ENCODE measurements at places on chromosomes 1 and 21.

DNA sequence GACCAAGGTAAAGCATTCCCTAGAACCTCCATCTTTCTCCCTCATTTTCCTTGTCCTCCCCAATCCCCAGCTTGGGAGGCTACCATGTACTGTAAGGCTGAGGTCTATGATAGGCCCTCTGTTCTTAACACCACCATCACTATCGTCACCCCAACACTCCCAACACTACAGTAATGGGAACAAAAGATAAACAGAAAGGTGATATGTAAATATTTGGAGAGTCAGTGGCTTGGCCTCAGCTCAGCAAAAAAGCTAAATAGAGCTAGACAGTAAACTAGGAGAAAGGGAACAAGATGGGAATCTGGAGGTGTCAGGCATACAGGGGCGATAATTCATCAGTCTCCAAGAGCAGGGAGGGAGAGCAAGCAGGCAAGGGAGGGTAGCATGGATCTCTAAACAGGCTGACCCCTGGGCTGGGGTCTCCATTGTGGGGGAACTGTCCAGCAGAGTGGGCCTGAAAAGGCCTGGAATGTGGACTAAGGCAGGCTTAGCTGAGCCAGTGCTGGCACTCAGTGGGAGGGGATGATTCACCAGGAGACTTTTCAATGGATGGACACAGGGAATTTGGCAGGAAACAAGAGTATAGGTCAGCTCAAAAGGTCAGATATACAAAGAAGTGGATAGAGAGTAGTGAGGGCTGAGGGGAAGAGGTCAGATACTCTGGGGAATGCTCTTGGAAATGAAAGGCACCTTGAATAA is 6.7 kb downstream of the WNT2B start:
- no peak for DNase-seq

- no peak for DNase-seq
Observed at GRCh38 chr21:34201001-34201400, 127.6 kb downstream of the MRPS6 start.

DNA sequence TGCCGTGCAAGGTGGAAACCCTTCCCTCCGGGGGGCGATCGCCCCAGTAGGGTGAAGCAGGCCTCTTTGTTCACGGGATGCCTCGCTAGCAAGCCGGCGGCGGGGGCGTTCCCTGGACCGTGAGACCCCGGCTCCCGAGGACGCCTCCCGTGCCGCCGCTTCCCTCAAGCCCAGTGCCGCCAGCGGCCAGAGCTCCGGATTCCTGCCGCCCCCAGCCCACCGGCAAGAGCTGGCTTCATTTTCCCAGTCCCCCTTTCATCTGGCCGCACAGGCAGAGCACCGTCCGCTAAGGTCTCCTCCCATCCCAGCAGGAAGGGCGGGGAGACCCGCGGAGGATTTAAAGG is 16.3 kb downstream of the IER5 start:
- DNase-seq = no peak

DNA sequence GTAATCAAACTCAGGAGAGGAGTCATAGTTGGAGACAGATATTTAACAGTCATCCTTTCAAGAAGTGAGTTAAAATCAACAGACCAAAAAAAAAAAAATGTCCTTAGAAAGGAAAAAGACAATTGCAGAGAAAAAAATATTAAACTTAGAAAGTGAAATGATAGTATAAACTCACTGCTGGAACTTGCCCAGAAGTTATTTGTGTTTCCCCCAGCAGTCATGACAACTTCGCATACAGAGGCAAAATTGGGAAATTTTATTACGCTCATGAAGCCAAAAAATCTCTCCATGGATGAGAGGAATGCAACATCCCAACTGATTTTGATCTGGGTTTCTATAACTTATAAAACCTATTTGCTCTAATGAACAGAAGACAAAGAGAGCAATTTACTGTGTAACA is 198.2 kb downstream of the LRRC7 start:
- DNase-seq = no peak

DNA sequence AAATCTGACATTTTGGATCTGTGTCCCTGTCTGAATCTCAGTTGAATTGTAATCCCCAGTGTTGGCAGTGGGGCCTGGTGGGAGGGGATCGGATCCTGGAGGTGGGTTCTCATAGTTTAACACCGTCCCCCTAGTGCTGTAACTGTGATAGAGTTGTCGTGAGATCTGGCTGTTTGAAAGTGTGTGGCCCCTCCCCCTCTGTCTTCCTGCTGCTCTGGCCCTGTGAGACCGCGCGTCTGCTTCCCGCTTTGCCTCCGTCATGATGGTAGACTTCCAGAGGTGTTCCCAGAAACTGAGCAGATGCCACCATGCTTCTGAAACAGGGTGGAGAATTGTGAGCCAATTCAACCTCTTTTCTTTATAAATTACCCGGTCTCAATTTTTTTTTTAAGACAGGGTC is 25.0 kb downstream of the AGPAT3 start:
- DNase-seq = no peak

DNA sequence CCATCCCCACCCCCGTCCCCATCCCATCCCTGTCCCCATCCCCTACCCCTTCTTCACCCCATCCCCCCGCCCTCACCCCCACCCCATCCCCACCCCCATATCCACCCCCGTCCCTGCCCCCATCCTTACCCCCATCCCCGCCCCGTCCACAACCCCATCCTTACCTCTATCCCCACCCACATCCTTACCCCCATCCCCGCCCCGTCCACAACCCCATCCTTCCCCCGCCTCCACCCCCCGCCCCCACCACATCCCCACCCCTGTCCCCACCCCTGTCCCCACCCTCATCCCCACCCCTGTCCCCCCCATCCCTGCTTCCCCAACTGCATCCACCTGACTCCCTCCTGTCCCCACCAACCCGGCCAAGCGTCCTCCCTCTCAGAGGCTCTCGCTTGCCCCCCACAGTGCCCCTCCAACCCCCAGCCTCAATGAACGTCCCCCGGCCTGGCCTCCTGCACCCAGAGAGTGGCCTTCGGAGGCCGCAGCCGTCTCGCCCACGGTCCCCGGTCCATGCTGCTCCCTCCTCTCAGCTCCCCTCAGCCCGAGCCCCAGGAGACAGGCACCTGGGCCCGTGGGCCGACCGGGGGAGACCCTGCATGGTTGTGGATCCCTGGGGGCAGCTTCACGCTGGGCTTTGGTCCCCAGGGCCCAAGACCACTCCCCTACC is 25.5 kb upstream of the C1orf159 start:
- DNase-seq = no peak

All from stimulated activated CD8-positive, alpha-beta memory T cell treated with anti-CD3 and anti-CD28 coated beads, Interleukin-15, amount 100 ng/mL, for 24 hours (primary cell).